ENCODE measurements at places on chromosomes 6 and 20.

- no peak for DNase-seq
These were observed 6.5 kb downstream of the RBM38 start for GRCh38 chr20:57397693-57398108.

- DNase-seq, result no peak
These were observed 20.3 kb downstream of the TTPAL start for GRCh38 chr20:44495802-44496481.

DNA sequence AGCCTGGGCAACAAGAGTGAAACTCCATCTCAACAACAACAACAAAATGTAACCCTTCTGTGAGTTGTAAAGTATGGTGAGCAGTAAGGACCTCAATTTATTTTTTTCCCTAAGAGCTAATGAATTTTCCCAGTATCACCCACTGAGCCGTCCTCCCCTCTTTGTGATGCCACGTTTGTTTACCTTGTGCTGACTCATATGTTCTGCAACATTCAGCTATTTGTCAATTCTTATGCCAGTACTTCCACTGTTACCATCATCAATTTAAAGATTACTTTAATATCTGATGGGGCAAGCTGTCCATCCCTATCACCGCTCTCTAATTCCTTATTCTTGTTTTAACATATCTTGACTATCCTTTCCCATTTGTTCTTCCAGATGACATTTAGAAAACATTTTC lies 37.5 kb downstream of the MAK start:
- no peak for DNase-seq

- no peak for DNase-seq
These were observed 101.4 kb downstream of the FOXC1 start for GRCh38 chr6:1711136-1711535.

DNA sequence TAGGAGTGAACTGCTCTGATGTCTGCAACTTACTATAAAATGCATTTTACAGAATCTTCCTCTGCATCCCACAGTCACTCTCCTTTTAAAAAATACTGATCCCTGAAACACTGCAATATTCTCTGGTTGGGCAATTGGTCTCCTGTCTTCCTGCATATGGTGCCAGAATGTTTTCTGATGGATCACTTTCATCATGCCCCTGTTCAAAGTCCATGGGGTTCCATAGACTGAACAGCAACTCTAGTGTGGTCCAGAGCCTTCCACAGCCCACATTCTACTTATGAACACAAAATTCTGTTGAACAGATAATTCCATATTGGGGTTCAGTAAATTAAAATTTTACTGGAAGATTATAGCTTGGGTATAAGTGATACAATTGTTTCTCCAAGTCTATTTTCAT lies 11.0 kb downstream of the GSTA2 start:
- DNase-seq, result no peak

GRCh38 chr20:50625986-50626677 lies 65.2 kb downstream of the RIPOR3 start:
- no peak for DNase-seq

DNA sequence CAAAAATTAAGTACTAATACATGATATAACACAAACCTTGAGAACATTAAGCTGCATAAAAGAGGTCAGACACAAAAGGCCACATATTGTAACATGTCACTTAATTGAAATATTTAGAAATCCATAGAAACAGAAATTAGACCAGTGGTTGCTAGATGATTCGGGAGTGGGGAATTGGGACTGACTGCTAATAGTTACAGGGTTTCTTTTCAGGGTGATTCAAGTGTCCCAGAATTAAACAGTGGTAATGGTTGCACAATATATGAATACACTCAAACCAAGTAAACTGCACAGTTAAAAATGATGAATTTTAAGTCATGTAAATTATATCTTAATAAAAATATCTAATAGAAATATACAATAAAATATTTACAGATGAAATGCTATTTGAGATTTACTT lies 174.5 kb downstream of the WDR27 start:
- no peak for DNase-seq

DNA sequence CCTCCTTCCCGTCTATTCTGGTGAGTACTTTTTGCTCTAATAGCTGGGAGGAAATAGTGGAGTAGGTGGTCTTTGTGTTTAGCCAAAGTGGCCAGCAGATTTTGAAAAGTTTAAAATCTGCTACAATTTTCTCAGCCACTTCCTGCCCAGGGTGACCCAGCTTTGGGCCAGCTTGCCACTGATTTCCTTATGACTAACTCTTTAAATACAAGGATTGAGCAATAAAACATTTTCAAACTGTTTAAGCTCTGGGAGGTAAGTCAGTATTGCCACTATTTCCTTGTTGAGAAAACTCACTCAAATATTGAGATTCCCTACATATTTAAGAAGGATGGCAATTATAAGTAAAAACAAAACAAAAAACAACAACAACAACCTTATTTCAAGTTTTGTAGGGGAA lies 54.5 kb downstream of the TRMT11 start:
- peak; percentile 46 for DNase-seq

- DNase-seq, result no peak
These were observed 2.2 kb downstream of the SRSF3 start for GRCh38 chr6:36596356-36596755.

DNA sequence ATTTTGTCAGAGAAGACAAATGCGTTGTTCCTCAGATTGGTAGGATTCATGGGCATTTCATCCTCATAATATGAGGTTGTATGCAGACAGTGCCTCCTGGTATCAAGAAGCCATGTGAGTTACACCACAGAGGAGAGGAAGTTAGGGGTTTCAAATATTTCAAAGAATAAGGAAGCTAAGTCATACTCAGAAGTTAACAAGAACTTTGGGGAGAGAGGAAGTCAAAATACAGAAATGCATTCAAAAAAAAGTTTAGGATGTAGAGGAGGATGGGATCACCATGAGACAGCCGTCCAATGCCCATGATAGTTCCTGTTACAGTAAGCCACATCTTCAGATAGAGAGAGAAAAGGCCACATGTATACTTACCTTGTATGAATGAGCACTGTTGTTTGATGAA lies 22.3 kb downstream of the HLA-DOB start:
- DNase-seq, result peak; percentile 48

GRCh38 chr6:40779409-40779808 lies 192.2 kb upstream of the LRFN2 start:
- no peak for DNase-seq

GRCh38 chr20:18466574-18466893 lies 296 bp downstream of the DZANK1 start:
- DNase-seq, result no peak

GRCh38 chr6:37582306-37582705 lies 82.6 kb upstream of the CCDC167 start:
- DNase-seq, result no peak

- DNase-seq, result no peak
These were observed 2.3 kb downstream of the GNAS start for GRCh38 chr20:58854638-58855471.

GRCh38 chr6:90846824-90847223 lies 260.0 kb upstream of the MAP3K7 start:
- DNase-seq, result no peak

- no peak for DNase-seq
These were observed 201.8 kb downstream of the GRIK2 start for GRCh38 chr6:101595276-101595675.

- DNase-seq, result no peak
These were observed 77.6 kb upstream of the GGTLC1 start for GRCh38 chr20:24066076-24066700.

DNA sequence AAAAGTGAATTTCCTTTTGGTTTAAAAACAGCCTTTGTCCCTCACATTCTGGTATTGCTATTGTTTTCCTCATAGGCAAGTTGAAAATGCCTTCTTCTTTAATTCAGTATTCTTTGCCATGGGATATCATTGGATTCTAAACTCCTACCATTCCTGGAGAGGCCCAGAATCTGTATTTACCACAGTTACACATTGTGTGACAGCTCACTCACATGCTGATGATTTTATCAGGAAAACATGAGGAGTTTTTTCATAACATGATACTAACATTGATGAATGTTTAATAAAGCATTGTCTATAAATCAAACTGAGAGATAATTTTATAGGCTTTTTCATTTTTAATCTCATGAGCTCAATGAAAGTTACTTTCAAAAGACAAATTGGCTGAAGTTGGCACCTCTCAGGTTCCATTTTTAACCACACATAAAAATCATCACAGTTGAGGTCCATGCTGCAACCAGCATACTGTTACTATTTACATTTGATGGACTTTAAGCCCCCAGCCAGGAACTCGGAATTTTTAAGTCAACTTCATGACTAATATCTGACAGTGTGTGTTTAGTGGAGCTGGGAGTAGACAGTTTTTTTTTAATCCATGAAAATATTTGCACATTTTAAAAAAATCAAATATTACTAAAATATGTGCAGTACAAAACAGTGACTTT lies 82.8 kb downstream of the FAM83B start:
- DNase-seq, result no peak

DNA sequence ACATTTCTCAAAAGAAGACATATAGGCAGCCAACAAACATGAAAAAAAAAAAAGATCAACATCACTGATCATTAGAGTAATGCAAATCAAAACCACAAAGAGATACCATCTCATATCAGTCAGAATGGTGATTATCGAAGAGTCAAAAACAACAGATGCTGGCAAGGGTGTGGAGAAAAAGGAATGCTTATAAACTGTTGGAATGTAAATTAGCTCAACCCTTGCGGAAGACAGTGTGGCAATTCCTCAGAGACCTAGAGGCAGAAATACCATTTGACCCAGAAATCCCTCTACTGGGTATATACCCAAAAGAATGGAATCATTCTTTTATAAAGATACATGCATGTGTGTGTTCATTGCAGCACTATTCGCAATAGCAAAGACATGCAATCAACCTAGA lies 303.8 kb upstream of the THEMIS start:
- DNase-seq, result no peak

DNA sequence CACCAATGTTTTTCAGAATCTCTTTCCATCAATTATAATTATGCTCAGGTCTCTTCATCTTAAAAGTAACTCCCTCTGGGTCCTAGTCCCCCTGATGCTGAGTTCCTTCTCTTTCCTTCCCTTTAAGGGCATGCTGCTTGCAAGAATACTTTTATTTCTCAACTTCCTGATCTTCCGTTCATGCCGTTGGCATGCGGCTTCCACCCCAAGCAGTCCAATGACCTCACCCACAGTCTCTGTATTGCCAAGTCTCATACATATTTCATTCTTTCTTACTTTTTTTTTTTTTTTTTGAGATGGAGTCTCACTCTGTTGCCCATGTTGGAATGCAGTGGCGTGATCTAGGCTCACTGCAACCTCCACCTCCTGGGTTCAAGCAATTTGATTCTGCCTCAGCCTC lies 83.5 kb downstream of the NDUFAF5 start:
- DNase-seq, result peak; percentile 61

DNA sequence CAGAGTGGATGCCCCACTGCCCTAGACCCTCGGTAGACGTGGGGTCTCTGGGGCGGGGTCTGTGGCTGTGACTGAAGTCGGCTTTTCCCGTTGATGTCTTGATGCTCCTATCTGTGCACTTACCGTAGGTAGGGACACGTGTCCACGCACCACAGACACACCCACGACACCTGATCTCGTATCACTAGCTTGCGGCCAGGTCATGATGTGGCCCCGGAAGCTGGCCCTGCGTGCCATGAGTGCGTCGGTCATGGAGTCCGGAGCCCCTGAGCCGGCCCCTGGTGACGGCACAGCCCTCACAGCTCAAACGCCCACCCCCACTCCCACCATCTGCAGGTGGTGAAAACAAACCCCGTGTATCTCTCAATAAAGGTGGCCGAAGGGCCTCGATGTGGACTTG lies 33.9 kb upstream of the MRGBP start:
- no peak for DNase-seq

DNA sequence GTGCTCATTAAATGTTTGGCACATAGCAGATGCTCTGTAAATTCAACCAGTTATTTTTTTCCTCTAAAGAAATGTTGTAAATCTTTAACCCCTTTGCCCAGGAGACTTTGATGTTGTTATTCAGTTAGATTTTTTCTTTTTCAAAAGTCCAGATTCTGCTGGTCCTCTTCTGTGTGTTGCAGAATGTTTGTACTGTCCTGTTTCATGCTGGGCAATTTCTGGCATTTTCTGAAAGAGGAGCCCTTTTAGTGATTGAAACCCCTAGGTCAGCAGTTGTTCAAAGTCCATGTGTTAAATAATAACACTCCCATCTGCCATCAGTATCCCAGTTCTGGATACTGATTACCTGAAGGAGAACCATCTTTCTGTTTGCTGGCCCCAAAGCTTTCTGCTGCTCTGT lies 1.3 kb upstream of the SLC17A1 start:
- no peak for DNase-seq

- DNase-seq, result no peak
These were observed 11.8 kb downstream of the ROMO1 start for GRCh38 chr20:35710884-35711587.

GRCh38 chr6:10550764-10551163 lies 29.6 kb downstream of the GCNT2 start:
- DNase-seq, result no peak

- no peak for DNase-seq
These were observed 20.2 kb downstream of the DDO start for GRCh38 chr6:110395221-110395620.

- DNase-seq, result no peak
These were observed 39.2 kb upstream of the PIM1 start for GRCh38 chr6:37130704-37131103.

DNA sequence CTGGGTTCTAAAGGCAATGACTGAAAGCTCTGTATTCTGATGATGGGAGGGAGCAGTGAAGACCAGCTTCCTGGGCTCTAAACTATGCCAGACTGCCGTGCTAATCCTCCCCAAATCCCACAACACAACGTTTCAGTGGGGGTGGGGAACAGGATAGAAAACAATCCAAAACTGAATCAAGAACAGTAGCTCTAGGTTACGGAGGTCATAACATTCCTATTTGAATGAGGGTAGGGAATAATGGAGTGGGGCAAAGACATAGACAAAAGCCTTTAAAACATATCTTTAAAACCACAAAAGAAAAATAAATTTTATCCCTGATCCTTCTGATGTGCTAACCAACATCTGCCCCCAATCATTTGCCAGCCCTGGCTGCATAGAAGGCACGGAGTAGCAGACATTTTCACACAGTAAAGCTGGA lies 7.8 kb downstream of the USP49 start:
- no peak for DNase-seq

DNA sequence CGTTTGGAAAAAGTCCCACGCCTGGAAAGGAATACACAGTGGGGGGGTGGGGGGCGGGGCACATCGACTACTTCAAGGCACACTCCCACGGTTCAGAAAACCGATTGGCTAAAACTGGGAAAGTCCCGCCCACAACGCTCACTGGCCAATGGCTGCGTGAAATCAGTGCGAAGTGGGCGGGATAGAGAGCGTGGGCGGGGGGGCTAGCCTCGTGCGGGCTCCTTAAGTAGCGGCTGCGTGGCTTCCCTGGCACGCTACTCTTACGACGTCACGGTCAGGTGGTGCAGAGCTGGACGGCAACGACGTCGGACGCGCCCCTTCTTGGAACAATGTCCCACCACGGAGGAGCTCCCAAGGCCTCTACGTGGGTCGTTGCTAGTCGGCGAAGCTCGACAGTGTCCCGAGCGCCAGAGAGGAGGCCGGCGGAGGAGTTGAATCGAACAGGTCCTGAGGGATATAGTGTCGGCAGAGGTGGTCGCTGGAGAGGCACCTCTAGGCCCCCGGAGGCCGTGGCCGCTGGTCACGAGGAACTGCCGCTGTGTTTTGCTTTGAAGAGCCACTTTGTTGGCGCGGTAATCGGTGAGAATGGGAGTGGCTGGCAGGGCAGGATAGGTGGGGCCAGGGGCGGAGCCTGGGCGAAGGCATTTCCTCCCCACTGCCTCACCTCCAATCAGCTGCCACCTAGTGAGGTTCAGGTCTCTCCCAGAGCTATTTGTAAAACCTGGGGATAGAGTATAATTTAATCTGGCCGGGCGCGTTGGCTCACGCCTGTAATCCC lies at the start of gene DDX43:
DDX43 (plus strand) TSS at position 252 of the 778 bp plus-strand sequence; CDS start at position 330, 78 bp downstream.
- no peak for DNase-seq

GRCh38 chr6:42269553-42269952 lies 51.9 kb upstream of the MRPS10 start:
- DNase-seq, result no peak
